Stimulated activated CD8-positive, alpha-beta memory T cell treated with anti-CD3 and anti-CD28 coated beads, Interleukin-15, amount 100 ng/mL, for 1 hour (primary cell): ENCODE measurements at places on chromosomes 5 and 9.

GRCh38 chr9:37201581-37201980 lies 81.2 kb downstream of the ZCCHC7 start:
- DNase-seq: no peak

DNA sequence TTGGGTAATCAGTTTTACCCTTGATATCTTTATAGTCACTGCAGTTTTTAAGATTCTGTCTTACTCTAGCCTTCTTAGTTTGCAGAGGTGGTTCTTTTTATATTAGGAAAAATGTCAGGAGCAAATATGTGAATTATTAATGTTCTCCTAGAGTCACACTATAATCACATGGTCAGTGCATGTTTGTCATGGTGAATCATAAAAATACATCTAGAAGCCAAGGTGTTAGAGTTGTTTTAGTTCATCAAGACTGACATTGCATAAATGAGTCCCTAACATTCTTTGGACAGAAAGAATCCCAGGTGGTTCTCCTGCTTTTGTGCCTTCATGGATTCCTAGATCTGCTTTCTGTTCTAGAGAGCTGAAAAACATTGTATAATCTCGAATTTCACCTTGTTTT lies 22.9 kb downstream of the ATG10 start:
- no peak for DNase-seq

DNA sequence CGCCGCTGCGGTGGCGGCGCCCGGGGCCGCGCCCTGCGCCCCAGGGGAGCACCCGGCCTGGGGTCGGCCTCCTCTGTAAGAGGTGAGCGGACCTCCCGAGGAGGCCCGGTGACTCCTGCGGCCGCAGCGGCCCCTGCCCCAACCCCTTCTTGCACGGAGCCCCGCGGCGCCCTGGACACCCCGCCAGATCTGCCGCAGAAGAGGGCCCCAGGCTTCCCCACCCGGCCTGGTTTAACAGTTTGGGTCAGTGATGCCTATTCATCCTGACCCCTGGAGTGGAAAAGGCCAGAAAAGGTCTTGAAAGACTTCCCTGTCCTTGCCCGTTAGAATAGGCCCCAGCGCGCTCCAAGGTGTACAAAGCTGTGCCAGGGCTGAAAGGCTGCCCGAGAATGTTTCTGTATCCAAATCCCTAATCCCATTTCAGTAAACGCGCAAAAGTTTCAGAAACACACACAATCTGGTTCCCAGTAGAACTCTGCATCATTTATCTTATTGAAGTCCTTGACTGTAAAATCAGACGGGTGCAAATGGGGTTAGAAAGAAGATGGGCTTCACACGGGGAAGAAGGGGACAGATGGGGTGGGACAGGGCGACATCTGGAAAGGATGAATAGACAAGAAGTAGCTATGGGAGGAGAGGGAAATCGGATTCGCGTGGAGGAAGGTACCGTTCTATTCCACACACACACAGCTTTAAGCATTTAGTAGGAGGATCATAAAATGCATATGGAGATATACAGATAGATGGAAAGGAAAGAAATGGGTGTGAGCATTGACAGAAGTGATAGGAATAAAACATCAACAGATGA lies 1.1 kb upstream of the SSBP2 start:
- DNase-seq: no peak

- DNase-seq: no peak
Observed at GRCh38 chr9:31188496-31188895, 1195.9 kb upstream of the ACO1 start.

GRCh38 chr5:143356855-143357583 lies 46.5 kb downstream of the NR3C1 start:
- no peak for DNase-seq

DNA sequence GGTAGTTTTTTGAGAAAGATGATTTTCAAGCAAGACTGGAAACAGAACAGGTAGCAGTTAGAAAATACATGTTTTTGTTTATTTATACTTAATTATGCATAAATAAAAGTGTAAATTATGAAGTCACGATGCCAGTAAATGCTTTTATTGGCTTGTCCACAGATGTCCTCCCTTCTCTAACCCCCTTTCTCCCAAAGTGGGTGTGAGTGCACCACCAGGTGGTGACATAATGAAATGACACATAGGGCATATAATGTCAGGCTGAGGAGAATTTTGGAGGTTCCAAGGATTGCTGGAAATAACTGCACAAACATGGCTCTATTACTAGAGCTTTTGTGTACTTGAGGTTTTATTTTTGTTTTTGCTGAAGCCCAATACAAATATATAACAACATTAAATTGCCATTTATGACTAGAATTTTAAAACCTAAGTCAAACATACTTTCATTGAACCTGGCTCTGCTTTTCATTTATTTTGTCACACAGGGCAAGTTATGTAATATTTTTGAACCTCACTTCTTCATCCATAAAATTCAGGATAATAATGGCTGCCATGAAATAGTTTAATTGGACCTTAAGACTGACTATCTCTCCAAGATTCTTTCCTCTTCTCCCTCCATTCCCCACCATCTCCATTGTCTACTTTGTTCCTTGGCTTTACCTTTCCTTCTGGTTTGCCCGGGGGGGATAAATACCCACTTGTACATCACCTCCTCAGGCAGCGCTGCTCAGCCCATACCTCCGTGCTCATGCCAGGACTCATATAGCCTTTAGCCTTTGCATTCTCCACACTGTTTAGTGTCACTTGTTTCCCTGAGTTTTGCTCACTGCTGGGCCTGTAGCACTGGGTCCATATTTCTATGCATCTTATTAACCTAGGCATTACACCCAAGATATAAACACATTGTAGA lies 168.8 kb downstream of the PDE4D start:
- no peak for DNase-seq

DNA sequence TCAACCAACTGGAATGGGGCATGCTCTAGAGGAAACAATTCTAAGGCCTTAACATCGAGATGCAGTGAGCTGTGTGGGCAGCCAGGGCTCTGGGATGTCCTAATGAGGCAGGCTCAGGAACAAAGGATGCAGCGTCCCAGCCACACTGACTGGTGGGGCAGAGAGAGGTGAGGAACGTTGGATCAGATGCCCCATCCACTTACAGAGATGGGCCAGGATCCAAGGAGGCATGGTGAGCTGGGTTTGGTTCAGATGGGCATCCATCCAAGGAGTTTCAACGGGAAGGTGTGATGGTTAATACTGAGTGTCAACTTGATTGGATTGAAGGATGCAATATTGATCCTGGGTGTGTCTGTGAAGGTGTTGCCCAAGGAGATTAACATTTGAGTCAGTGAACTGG lies 15.5 kb upstream of the MARCHF6 start:
- DNase-seq: no peak

DNA sequence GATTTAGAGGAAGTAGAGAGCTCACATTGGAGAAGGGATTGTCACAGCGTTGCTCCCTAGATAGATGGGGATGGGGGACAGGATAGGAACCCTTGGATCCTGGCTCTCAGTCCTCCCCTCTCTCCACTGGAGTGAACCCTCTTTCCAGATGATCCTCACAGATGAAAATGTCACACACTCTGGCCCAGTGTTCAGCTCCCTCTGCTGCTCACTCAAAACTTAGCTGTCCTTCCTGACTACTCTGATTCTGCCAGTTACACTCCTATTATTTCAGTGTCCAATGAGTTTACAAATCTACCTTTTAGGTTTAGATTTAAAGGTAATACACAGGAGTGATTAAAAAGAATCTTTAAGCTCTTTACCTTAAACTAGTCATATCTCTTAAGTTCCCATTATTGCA lies 5.8 kb upstream of the SPINK7 start:
- DNase-seq: no peak

- DNase-seq: no peak
Observed at GRCh38 chr9:116450378-116451139, 236.5 kb upstream of the TRIM32 start.

- DNase-seq: no peak
Observed at GRCh38 chr5:171644536-171644935, 141.1 kb upstream of the SMIM23 start.

DNA sequence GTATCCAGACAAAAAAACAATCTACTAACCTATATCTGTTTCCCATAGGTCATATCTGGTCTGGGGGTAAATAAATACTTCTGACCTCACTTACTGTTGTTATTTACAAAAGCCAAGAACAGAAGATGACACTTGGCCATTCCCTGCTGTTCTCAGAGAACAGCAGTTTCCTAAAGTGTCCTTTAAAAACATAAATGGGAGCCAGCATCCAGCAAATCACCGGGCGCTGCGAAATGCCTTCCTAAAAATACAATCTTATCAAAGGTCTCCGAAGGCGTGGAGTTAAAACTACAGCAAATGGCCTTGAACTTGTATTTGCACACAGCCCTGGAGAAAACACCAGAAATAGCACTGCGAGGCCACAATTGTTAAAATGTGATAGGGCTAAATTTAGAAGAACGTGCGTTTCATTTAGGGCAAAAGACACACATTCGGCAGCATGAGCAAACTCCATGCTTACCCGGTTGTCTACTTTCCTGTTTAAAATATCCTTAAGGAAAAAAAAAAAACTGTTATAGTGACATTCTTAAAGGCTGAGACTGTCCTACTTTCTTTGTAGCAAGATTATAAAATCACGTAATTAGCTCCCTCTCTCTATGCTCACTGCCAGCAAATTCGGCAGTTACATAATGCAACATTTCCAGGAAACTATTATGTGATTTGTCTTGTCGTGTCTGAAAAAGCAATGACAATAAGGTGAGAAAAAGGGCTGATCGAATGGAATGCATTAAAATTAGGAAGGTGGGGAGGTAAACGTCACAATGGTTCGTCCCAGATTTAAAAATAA lies 1.5 kb downstream of the NFIL3 start:
- DNase-seq: no peak

DNA sequence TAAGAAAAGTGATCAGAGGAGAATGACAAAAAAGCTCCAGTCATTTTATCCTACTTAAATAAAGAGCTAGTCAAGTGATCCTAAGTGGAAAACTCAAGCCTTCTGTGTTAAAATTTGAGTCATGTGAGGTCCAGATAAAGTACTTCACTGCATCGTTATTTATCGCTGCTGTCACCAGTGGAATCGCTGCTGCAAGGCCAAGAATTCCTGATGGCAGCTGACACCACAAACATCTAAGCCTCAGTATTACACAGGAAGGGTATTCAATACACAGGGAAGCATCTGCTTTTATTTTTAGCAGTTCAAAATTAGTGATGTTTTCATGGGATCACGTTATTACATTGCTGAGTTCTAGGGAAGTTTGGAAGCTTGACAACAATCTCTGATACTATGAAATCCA lies 190.3 kb downstream of the GOLPH3 start:
- DNase-seq: no peak

DNA sequence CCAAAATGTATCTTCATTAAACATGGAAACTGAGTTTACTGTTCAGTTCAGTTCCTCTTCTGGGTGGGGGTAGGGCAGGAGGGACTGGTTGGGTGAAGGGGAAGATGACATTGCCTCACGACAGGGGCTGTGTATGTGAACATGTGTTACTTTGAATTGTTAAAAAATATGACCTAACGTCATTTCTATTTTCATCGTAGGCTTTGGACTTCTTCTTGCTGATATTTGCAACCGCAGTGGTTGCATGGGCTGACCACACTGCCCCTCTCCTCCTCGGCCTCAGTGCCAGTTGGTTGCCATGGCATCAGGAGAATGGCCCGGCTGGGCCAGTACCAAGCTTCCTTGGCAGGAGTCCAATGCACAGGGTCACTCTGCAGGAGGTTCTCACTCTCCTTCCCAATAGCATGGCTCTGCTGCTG lies 41.5 kb downstream of the HACD4 start:
- DNase-seq: no peak

- DNase-seq: no peak
Observed at GRCh38 chr9:31248156-31248555, 1136.3 kb upstream of the ACO1 start.

DNA sequence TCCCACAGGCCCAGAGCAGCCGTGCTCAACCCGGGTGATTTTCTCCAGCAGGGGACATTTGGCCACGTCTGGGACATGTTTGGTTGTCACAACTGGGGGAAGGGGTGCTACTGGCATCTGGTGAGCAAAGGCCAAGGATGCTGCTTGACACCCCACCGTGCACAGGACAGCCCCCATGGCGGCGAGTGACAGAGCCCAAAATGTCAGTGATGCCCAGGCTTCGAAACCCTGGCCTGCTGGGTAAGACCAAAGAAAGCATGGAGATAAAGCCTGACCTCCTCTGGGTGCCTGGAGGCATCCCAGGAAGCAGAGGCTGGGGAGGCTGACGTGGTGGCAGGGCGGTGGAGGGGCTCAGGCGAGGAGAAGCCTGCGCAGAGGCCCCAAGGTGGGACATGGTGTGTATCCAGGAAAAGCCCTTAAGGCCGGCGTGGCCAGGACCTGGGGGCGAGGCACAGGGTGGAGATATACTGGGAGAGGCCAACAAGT lies 66.4 kb downstream of the ZNF354C start:
- DNase-seq: no peak

- no peak for DNase-seq
Observed at GRCh38 chr5:125057912-125058826, 311.7 kb upstream of the ZNF608 start.

GRCh38 chr9:95460518-95461164 lies 56.1 kb downstream of the PTCH1 start:
- DNase-seq: no peak

DNA sequence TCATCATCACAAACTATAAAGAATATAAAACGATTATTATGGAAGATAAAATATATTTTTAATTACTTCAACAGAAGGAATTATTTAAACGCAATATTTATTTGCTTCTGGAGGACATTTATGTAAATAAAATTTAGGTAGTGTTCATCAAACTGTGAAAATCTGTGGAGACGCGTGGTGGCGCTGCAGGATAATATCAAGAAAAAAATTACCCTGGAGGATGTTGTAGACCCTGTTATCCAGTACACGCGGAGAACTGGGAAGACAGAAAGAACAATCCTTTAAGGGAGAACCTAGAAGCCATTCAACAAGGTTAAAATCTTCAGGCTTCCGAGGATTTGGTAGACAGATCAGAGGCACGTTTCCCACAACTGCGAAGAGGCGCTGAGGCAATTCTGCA lies at the start of gene PCDHB12:
TSS of gene PCDHB12 (plus strand) at position 242 of the 400 bp plus-strand sequence. CDS start 189 bp downstream, outside the sequence.
- DNase-seq: no peak
